ENCODE measurements at places on chromosomes 5 and 9. TPM values are rescaled to one million over a fixed set of nuclear protein-coding genes. Genes with fewer than 3 reads are reported as not detected.

- no peak for DNase-seq
Measured at GRCh38 chr5:14766584-14766983, 102.1 kb downstream of the OTULIN start.

- peak; percentile 82 for DNase-seq
Measured at GRCh38 chr9:99465231-99465907, 243.3 kb downstream of the SEC61B start.

GRCh38 chr5:20832204-20833080 lies 844.4 kb upstream of the CDH18 start:
- no peak for DNase-seq

DNA sequence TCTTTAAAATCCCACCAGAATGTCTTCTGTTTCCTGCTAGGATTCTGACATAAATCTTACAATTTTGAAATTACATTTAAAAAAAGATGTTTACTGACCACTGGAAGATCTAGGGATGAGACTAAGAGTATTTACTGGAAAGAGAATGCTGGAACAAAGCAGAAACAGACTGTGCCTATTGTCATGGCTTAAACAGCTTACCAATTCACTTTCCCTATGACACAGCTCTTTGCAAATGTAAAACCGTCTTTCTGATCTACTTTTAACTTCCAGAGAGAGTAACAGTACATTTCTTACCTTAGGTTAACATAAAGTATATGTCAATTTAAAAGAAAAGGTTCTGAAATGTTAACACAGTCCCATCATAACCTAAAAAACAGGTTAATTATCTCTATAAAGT lies 10.7 kb downstream of the GIN1 start:
- DNase-seq, result no peak

DNA sequence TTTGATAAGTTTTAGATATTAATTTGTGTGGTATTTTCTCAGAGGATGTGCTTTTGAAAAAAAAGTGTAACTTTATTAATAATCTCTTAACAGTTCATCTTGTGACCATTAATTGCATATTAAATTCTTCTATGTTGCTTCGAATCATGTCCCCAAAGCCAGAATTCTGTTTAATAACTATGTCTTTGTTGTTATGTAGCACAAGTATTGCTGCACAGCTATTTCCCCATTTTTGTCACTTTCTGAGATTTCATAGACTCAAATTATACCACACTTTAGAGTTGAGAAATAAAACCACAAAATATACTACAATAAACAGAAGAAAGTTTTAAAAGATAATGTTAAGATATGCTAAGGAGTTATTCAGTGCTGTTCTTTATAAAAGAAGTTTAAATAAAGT lies 2.8 kb downstream of the MEF2C start:
- no peak for DNase-seq

DNA sequence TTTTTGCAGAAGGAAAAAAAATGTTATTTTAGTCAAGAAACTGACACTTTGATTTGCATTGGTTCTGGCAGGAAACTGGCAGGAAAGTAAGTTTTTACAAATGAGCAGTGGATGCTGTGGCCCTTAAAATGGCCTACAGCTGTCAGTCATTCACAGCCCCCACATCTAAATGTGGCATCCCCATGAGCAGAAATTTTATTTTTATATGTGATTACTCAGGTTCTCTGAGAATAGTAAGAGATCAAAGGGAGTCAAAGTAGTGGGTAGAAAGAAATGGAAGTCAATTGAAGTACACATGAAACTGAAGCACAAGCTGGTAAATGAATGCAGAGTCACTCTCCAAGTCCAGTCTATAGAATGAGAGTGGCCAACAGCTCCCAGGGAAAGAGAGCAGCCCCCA lies 80.3 kb downstream of the ENC1 start:
- DNase-seq, result no peak

- DNase-seq, result no peak
Measured at GRCh38 chr5:175710326-175710725, 52.5 kb downstream of the HRH2 start.

DNA sequence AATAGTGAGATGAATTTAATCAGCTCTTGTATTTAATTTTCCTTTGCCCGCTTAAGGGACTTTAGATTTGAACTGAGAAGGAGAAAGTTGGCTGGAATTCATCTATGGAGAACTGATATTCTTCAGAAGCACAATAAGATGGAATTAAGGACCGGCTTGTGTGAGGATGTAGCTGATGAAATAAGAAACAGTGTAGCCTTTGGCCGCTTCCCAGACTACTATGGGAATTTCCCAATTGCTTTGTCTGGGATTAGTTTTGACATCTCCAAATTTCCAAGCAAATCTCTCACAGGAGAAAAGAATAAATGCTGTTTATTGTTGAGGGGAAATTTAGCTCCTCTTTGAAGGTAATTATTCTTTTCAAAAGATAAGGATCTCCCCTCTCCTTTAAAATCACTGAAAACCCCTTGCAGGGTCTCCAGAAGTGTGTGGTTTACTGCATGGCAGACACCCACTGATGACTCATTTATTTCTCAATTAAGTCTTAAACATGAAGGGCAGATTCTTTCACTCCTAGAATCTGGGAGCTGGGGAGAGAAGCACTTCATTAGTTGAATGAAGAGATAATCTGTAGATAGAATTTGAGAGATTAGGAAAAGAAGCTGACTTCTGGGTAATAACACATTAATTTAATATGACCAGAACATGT lies 606.5 kb upstream of the ADAMTS16 start:
- no peak for DNase-seq

DNA sequence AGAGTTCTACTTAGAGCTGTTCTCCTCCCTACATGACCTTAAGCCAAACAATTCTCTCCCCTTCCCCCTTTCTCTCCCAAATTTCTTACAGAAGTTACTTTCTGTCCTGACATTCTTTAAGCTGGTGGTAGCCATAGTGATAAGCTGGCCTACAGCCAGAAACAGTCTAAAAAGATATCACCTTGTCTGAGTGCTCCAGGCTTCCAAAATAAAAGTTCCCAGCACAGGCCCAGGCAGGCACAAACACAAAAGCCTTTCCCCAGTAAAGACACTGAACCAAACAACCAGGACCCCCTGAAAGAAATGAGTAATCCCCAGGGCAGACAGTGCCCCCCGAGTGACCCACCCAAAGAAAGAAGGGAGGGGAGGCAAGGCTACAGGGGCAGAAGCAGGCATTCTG lies 19.2 kb downstream of the SIL1 start:
- peak; percentile 65 for DNase-seq

DNA sequence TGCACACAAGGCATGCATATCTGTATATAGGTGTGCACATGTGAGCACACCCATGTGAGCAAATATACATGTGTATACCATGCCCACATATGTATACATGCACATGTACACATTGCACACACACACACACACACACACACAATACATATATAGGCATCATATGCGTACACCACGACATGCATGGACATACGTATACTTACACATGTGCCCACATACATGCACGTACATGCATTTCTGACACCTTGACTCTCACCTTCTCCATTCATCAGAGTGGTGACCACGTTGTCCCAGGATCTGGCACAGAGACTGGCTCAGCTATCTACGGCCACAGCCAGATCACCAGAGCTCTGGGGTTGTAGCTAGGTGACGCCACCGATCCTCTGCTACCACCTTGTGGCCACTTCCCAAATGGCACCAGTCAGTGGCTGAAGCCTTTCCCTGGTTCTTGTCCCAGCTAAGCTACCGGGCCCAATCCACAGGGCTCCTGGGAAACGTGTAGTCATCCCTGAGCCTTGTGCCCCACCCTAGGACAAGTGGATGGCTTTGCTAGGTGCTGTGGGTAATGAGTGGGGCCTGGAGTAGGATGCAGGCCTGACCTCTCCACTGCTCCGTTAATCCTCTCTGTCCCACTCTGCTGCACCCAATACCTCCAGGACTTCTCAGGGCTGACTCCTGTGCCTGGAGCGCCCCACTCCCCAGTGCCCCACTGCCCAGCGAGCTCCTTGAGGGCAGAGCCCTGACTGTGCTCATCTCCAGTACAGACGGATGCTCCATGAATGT lies 194.4 kb downstream of the RGS3 start:
- peak; percentile 81 for DNase-seq

DNA sequence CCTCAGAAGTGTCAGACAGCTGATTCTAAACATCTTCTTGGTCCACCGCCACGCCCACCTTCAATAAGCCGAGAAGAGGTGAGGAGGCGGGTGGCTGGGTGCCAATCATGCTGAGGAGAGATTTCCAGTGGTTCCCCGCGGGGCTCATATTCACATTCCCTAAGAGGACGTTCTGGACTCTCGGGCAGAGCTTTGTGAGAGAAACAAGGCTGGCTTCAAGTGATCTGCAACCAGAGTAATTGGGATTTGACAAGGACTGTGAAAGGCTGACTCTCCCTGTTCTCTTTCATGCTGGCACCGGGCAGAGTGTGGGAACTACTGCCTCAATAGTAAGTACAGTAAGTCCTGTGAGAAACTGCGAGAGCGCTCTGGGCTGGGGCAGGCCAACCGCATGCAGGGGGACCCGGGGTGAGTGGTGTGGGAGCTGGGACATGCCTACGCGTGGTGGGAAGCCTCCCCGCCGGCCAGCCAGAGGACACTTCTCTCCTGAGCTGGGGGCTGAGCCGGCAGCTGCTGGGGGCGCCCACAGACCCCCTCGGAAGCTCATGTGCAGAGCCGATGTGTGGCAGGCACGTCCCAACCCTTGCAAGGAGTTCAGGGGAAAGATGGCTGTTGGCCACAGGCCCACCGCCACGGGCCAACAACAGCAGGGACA lies 110.9 kb downstream of the LIFR start:
- peak; percentile 82 for DNase-seq

GRCh38 chr9:86766912-86767311 lies 180.4 kb downstream of the GAS1 start:
- peak; percentile 69 for DNase-seq

GRCh38 chr5:139394654-139395566 lies at the start of gene PROB1:
Gene PROB1, minus strand, starts transcription at chr5:139395104. Its CDS starts 23 bp downstream, at chr5:139395081.
- DNase-seq, result no peak

DNA sequence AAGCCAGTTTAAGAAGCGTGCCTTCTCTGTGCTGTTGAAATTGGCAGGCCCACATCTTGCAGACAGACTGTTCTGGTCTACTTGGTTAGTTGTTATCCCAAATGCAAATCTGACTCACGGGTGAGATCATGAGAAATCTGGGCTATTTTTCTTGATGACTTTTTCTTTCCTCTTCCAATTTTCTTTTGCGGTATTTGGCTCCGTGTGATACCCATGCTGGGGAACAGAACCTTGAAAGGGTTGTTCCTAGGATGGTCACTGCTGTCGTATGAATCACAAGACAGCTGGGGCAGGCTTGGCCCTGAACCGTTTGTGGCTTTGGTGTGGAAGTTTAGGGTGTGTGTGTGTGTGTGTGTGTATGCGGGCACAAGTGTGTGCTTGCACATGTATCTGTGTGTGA lies 24.6 kb downstream of the PDZD2 start:
- DNase-seq, result no peak

- peak; percentile 65 for DNase-seq
Measured at GRCh38 chr5:33490071-33490665, 49.4 kb downstream of the TARS1 start.

- DNase-seq, result no peak
Measured at GRCh38 chr5:116531635-116532034, 43.0 kb downstream of the SEMA6A start.

GRCh38 chr5:98840946-98841345 lies 67.5 kb downstream of the RGMB start:
- no peak for DNase-seq

- no peak for DNase-seq
Measured at GRCh38 chr5:77828445-77828844, 52.3 kb upstream of the TBCA start.

DNA sequence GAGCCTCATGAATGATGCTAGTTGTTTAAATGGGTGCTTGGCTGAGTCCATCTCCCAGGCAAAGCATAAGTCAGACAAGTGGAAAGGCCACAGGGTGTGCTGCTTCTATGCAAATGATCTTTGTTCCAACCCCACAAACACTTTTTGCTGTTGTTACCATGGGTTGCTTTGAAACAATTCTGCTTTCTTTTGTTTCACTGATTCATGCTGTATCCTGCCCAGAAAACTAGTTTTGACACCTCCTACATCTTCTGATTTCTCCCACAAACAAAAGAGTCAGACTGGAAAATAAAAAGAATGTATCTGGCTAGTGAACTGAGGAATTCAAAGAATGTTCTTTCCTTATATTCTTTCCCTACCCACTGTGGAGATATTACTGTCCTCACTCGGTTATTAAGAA lies 298.6 kb downstream of the DIRAS2 start:
- DNase-seq, result no peak

DNA sequence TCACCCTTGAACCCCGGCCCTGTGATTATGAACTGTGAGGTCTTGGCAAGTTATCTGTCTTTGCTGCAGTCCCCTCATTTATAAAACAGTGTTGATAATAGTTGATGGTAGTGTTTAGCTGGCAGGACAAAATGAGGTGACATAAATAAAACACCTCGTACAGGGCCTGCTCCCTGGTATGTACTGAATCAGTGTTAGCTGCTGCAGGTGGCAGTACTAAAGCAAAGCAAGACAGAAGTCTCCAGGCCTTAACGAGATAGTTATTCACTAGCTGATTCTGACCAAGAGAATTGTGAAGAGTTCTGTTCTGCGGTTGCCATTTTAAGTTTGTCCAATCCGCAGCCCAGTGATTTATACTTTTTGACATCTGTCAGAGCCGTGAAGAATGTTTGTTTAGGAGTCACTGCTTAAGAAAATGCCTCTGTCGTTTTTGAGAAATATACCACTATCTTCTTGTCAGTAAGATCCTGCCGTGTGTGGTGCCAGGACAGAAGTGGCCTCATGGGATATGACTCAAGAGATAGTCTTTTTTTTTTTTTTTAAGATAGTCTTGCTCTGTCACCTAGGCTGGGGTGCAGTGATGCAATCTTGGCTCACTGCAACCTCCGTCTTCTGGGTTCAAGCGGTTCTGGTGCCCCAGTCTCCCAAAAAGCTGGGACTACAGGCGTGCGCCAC lies 75.9 kb downstream of the KDM4C start:
- DNase-seq, result no peak

GRCh38 chr9:93091453-93092081 lies 4.5 kb upstream of the CARD19 start:
- DNase-seq, result peak; percentile 44

DNA sequence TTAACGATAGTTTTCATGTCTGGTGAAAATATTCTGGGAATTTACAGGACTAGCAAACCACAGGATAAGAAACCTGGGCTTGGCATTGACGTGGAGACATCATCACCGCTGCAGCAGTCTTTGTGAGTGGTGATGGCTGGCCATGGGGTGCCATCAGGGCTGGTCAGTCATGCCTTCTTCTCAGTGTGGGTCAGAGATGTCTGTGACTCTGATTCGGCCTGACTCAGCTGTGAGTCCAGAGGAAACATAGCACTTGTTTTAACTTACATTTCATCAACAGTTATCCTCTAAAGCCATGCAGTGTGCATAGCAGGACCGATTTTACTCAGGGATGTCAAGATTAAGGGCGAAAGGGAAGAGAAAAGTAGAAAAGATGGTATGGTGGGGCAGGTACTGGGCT lies 33.2 kb upstream of the CYFIP2 start:
- DNase-seq, result no peak

TEK gene
- not detected for total RNA-seq

NIPAL4 gene
- not detected for total RNA-seq

RANBP17 gene
- total RNA-seq, result not detected

NUTM2G gene
- not detected for total RNA-seq

OTP gene
- total RNA-seq, result not detected

FOXD4L3 gene
- not detected for total RNA-seq

SPINK4 gene
- total RNA-seq, result not detected

CETN3 gene
- total RNA-seq, result 25.3 TPM

CDH18 gene
- not detected for total RNA-seq

CORO2A gene
- total RNA-seq, result 0.68 TPM

All from A673 (cell line).